Activated T-cell treated with anti-CD3 and anti-CD28 coated beads, Interleukin-2, amount 50 U/mL, for 72 hours (primary cell): ENCODE measurements at places on chromosomes 7 and 10.

DNA sequence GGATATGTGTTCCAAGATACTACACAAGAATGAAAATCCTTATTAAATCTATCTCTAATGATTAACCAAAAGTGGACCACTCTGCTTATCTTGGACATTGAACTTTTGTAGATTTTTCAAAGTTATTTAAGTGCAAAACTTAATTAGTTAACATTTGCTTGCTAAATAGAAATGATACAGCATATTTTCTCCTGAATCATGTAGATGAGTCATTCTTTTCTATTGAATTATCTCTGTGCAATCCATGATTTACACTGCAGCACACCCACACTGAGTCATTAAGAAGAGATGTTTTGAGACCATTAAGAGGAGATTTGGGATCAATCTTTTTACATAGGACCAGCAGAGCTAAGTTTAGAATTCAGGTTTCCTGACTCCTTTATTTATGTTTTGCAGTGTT lies 6.6 kb upstream of the ABCC2 start:
- no peak for DNase-seq
- H3K36me3 ChIP-seq = no peaks in the 10 kb centered on the region
- no peak overlapping the region for H3K4me3 ChIP-seq
- no peak overlapping the region for H3K27ac ChIP-seq

GRCh38 chr7:64879800-64880199 lies 23.3 kb upstream of the ZNF273 start:
- H3K27ac ChIP-seq = no peak overlapping the region
- no peak for DNase-seq
- peaks cover 21% of the 10 kb centered on the region for H3K4me1 ChIP-seq
- H3K27me3 ChIP-seq = peaks cover 59% of the 10 kb centered on the region
- H3K36me3 ChIP-seq = peaks cover 3% of the 10 kb centered on the region

- no peak overlapping the region for H3K4me3 ChIP-seq
- no peaks in the 10 kb centered on the region for H3K36me3 ChIP-seq
- peaks cover 11% of the 10 kb centered on the region for H3K27me3 ChIP-seq
- H3K4me1 ChIP-seq = no peaks in the 10 kb centered on the region
Observed at GRCh38 chr7:24422441-24423010, 138.5 kb downstream of the NPY start.

DNA sequence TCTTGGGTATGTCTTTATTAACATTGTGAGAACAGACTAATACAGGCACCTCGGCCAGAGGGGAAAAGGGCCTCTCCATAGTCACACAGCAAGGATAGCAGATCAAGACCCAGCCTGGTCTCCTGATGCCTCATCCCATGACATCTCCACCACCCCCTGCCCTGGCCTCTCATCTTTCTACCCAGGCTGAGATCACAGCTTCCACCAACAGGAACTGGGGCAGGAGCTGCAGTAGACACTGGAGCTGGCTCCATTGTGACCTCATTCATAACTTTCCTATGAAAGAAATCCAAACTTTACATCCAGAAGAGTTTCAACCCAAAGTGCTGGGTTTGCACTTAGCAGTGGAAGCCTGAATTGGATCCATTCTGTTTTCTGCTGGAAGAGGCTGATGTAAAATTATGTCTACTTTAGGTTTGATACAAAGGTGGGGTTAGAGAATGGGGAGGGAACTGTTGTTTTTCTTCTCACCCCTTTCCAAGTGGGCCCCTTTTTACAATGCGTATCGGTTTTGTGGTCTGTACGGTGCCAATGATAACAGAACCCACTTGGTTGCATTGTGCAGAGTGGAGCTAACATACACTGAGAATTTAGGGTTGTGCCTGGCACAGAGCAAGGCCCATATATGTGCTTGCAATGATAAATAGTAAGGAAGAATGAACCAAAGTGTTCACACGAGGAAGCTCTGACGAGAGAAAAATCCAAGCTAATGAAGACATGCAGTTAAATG lies 28.6 kb upstream of the INSIG1 start:
- H3K27ac ChIP-seq = no peak overlapping the region
- peaks cover 20% of the 10 kb centered on the region for H3K27me3 ChIP-seq
- no peak for DNase-seq
- no peak overlapping the region for H3K4me3 ChIP-seq
- H3K4me1 ChIP-seq = peaks cover 11% of the 10 kb centered on the region

DNA sequence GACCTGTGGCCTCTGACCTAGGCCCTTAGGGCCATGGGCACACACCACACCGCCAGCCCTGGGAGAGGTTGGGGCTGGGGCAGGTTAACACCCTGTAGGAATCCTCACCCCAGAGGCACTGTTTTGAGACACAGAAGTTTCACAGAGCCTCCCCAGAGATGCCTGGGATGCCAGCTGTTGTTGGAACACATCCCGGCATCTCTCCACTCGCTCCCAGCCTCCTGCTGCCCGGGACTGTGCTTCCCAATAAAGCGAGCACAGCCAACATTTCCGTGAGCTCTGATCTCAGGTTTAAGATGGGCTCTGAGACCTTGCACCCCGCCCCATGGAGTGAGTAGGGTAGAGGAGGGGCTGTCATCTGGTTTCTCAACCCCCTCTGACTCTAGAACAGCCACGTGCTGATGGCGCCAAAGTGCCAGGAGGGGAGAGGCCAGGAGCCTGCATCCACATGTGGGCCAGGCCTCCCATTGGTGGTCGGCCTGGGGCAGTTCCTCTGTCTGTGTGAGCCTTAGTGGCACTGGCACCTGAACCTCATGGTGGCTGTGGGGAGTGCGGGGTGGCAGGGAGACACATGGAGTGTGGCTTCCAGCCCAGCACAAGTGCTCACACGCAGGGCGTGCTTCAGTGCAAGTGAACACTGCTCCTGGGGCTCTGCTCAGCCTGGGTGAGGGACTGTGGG lies 54.7 kb downstream of the RASGEF1A start:
- no peaks in the 10 kb centered on the region for H3K4me1 ChIP-seq
- no peaks in the 10 kb centered on the region for H3K36me3 ChIP-seq
- no peak overlapping the region for H3K4me3 ChIP-seq
- no peaks in the 10 kb centered on the region for H3K27me3 ChIP-seq

DNA sequence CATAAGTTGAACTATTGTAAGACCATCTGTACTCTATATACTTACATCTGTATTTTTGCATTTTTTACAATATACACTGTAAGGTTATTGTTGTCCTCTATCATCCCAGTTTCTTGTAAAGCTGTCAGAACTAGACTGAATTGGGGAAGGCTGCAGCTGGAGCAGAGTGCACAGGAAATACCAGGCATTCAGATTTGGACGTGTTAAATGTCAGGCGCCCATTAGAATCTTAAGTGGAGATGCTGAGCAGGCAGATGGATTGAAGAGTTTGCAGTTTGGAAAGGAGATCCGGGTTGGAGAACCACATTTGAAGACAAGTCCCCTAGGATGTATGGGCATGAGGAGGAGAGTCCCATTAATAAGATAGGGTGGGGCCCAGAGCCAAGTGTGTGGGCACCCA lies 40.4 kb downstream of the MTURN start:
- H3K27me3 ChIP-seq = no peaks in the 10 kb centered on the region
- H3K36me3 ChIP-seq = no peaks in the 10 kb centered on the region
- H3K4me3 ChIP-seq = no peak overlapping the region
- H3K4me1 ChIP-seq = peaks cover 7% of the 10 kb centered on the region
- DNase-seq = no peak

GRCh38 chr7:2059964-2060700 lies 172.6 kb downstream of the MAD1L1 start:
- peaks cover 14% of the 10 kb centered on the region for H3K4me1 ChIP-seq
- no peaks in the 10 kb centered on the region for H3K27me3 ChIP-seq
- H3K4me3 ChIP-seq = no peak overlapping the region
